ENCODE measurements at places on chromosomes 2 and 18.

GRCh38 chr2:158497486-158497885 is 40.7 kb downstream of the PKP4 start:
- no peak for DNase-seq

GRCh38 chr2:236169151-236169721 is 1.1 kb upstream of the GBX2 start:
- no peak for DNase-seq

DNA sequence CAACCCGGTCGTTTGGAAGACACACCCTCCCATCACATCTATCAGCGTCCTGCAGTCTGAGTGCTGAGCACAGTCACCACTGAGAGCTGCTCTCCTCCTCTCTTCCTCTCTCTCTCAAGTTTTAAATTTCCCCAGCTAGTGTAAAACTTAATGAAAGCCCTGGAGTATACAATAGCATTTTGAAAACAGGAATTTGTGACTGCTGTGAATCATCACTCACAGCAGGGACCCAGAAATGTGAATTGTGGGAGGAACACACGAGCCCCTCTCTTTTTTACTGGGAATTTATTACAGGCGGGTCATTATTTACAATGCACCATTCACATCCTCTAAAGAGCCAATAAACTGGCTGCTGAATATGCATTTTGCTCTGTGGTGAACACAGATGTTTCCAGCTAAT is 185.0 kb upstream of the SMIM21 start:
- no peak for DNase-seq

DNA sequence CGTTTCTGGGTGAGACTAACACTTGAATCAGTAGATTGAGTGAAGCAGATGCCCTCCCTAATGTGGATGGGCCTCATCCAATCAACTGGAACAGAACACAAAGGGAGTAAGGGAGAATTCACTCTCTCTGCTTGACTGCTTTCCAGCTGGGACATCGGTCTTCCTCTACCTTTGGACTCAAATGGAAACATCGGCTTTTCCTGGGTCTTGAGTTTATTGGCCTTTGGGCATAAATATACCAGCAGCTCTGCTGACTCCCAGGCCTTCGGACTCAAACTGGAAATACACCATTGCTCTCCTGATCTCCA is 311.6 kb downstream of the STK39 start:
- DNase-seq, result no peak

DNA sequence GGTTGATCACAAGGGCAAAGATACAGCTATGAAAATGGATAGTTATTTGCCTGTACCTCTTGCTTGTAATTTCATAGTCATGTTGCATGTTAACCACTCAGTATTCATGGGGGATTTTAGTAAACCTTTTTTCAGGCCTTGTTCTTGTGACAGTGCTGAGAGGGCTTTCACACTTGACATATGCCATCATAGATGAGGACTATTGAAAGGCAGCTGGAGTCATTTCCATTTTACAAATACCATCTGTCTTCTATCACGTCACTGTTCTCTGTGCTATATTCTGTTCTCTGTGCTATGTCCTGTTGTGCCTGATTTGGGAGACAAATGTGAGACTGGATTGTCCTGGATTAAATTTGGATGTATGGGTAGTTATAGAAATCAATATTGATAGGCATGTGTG is 131.7 kb downstream of the LYPD6B start:
- no peak for DNase-seq

GRCh38 chr2:196712867-196713266 is 73.4 kb downstream of the CCDC150 start:
- no peak for DNase-seq
